Eye (tissue), 1 donor: ENCODE measurements at places on chromosomes 2 and 18.

DNA sequence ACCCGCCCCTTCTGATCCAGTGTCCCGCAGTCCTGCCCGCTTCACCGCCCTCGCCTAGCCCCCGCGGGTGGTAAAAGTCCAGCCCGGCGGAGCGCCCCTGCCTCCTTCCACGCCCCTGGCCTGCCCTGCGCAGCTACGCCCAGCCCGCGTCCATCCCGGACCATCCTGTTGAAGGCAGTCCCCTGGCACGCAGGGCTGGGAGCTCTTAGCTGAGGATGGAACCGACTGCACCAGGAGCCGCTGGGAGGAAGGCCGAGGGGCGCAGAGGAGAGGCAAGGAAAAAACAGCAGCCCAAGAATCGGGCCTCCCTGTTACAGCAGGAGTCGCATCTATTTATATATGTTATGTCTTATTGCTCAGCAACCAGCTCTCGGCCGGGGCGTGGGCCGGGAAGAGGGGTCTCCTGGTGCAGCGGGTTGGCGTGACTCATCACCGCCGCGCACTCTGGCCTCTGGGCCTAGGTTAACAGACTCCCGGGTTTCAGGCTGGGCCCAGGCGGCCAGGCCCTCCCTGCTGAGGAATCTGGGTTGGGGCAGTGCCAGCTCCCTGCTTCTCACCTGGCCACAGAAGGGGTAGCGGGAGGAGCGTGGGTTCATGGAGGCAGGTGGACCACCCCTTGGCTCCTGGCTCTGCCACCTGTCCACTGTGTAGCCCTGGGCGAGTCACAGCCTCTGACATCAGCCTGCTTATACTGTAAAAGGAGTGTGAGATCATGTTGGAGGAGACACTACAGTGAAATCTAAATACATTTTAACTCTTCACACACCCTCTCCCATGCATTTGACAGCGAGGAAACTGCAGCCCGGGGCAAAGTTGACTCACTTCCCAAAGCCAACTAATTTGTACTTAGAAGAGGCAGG lies 13.4 kb upstream of the MAP3K2 start:
- peak; percentile 33 for DNase-seq

GRCh38 chr2:8306530-8307351 lies 375.1 kb upstream of the ID2 start:
- no peak for DNase-seq

GRCh38 chr2:74444498-74445318 lies 3.0 kb upstream of the RTKN start:
- no peak for DNase-seq

DNA sequence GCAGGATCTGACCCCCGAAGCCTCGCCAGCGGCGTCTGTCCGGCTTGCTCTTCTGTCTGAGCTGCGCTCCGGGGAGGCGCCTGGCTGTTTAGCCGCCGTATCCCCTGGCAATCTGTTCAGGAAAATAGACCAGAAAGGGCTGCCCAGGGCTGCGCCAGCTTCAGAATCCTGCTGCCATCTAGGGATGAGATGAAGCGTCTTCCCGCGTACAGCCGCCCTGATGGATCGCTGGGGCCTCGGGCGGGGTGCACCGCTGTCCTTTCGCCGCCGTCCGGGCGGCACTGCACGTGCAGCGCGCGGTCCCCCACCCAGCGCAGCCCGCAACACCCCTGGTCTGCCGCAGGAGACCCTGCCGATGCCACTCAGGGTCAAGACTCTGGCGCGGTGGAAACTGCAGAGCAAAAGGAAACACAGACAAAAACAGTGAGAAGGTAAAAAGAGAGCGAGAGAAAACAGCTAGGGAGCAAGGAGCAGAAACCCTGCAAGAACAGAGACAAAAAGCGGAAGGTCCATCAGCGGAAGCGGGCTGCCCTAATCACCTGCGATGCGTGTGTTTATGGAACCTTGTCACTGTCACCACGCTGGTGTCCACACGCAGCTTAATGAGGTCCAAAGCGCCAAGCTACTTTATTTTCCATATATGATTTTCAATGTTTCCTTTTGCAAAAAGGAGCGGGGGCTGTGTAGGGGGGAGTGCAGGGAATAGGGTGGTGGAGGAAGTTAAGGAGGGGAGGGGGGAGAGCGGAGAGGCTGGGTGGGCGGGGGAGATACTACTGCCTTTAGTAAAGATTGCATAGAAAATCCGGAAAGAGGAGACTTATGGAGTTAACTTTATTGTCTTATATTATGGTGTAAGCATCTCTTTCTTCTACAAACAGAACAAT lies 2113.3 kb upstream of the PIK3C3 start:
- DNase-seq: peak; percentile 93

DNA sequence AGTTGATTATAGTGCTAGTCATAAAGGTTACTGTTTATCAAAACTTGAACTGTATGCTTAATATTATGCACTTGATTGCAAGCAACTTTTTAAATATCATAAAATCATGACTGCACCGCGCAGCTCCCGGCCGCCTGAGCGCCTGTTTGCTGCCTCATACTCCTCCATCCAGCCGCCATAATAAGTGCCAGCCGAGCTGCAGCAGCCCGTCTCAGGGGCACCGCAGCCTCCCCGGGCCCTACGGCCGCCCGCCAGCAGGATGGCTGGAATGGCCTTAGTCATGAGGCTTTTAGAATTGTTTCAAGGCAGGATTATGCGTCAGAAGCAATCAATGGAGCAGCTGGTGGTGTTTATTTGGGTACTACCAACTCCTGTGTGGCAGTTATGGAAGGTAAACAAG lies 337.2 kb downstream of the PAX3 start:
- no peak for DNase-seq

DNA sequence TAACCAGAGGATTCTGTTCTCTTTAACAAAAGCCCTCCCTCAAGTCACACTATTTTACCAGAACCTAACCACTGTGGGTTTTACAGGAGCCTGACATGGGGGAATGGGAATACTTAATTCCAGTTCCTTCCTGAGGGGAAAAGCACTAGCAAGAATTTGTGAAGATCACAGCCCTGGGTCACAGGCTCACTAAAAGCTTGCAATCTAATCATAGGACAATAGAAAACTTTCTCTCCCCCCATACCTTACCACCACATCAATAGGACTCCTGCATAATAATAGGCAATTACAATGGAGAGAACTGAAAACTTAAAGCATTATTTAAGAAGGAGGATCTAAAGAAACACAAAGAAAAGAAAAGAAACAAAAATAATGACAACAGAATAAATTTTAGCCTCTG lies 225.8 kb upstream of the ZNF804A start:
- no peak for DNase-seq

DNA sequence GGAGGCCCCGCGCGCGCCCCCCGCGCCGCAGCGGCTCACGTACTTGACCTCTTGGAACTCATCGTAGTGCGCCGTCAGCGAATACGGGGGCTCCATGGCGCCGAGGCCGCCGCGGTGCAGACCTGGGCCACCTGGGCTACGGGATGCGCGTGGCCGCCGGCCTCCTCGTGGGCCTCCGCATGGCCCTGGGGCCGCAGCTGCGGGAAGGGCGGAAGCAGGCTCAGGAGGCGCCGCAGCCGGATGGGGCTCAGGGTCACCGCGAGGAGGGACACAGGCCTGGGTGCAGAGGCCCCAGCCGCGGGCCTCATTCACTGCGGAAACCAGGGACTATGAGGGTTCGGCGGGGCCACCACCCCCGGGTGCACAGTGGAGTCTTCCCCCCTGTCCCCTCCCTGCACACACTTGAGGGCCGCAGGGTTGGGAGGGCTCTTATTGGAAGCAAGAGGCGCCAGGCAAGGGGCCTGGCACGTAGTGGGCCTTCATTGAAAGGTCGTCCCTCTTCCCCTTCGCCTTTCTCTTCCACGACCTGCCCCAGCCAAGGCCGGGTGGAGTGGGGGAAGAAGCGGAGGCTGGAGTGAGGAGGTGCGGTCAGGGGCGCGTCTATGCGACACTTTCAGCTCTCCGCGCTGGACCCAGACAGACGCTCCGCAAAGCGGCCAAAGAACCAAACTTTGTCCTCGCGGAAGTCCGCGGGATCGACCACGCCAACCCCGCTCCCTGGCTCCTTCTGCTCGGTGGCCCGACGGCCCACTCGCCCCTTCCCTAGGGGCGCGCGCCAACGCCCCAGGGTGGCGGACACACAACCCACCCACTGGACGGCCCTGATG lies 863 bp downstream of the ECEL1 start:
- peak; percentile 25 for DNase-seq

- DNase-seq: peak; percentile 19
These were observed 174.3 kb downstream of the ERBB4 start for GRCh38 chr2:212364112-212364985.

GRCh38 chr2:62740221-62740620 lies 34.7 kb downstream of the EHBP1 start:
- no peak for DNase-seq

DNA sequence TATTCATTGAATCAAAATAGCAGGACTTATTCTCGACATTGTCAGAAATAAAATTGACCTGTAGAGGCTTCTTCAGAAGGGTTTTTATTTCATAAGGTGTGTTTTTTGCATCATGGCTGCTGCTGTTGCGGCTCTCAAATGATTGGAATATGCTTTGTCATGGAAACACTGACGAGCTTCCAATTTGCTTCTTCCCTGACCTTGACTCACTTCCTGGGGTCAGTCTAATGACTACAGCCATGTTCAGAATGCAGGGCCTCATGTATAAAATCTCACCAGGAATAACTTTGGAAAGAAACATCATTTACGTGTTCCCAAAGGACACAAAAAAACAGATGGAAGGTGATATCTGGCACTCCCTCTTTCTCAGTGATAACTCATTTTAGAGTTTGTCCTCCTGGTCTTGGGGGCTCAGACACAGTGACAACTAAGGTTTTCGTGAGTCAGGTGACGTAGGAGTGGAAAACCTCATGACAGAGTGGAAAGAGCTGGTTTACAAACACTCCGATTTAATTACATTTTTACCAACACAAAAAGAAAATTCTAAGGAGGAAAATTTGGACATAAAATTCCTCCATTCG lies 467.0 kb upstream of the RAB12 start:
- DNase-seq: no peak

DNA sequence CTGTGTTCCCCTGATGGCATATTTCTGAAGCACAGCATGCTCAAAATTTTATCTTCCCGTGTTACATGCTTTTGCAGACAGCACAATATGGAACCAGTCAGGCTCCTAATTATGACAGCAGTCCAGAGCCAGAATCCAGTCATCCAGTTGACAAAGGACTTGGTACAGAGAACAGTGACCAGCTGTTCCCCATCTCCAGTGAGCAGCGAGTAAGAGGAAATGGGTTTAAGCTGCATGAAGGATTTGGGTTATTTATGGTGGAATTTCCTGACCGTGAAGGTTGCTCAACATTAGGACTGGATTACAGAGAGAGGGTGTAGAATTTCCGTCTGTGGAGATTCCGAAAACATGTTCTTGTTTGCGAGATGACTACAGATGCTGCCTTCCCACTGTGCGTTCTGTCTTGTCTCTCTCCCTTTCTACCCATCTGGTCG lies 24.4 kb downstream of the SGPP2 start:
- peak; percentile 61 for DNase-seq

- DNase-seq: peak; percentile 72
These were observed 38.5 kb upstream of the STPG4 start for GRCh38 chr2:47193607-47194006.

- no peak for DNase-seq
These were observed 15.9 kb downstream of the RAPGEF4 start for GRCh38 chr2:172751564-172751963.

GRCh38 chr2:153163055-153163454 lies 315.5 kb downstream of the RPRM start:
- DNase-seq: peak; percentile 58

DNA sequence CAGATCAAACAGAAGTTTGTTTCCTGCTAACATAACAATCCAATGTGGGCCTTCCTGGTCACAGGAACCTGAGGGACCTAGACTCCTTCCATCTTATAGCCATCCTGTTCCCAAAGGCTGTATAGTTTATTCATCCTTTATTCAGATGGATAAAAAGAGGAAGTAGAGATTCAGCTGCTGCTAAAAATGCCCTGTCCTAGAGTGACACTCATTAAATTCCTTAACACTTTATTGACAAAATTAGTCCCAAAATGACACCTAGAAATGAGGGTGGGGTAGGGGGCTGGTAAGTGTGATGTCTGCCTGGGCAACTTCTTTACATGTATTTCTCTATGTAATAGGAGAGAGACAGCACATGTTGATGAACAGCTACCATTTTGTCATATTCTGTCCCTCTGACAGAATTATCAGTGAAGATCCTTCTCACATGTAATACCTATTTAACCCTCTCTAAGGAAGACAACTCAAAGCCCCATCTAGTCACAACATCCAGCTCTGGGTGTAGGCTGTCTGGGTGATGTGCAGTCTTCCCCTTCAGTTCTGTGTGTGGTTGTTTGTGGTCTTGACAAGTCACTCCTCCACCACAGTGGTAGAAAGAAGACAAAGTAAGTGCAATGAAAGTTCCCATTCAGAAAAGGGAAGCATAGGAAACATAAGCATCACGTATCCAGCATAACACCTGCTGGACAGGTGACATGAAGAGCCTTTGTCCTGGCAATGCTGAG lies 253.9 kb upstream of the CNTNAP5 start:
- no peak for DNase-seq

- DNase-seq: peak; percentile 66
These were observed 75.8 kb downstream of the ACTR3 start for GRCh38 chr2:113965644-113966043.

DNA sequence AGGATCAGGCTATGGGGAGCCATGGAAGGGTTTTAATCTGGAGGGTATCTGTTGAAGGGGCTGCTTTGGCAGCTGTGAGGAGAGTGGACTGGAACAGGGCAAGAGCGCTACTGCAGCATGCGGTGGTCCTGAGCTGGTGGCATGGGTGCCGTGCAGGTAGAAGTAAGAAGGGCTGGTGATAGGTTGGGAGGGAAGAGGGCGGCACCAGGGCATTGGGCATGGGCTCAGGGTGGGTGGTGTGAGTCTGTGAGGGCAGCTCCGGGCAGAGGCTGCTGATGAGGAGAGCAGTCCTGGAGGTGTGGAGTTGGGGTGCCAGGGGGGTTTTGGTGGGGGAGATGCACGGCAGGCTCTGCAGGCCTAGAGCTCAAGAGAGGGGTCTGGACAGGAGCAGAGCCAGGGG lies 2.1 kb downstream of the ACTG2 start:
- DNase-seq: no peak

DNA sequence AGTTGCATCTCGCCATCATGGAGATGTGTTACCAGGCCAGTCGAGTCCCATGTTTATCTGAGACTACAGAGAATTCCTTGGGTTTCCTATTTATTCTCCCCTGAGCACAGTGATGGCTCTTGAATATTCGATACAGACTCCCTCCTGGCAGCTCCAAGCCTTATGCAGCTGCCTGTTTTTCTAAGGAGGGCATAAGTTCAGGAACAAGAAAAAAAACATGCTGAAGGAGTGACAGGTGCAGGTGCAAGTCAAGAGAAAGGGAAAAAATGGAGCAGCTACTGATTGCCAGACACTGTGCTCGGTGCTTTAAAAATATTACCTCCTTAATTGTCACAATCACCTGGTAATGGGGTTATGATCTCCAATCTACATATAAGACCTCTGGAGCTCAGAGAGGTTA lies 177.2 kb upstream of the DPP10 start:
- no peak for DNase-seq

- no peak for DNase-seq
These were observed 775.3 kb upstream of the POU3F3 start for GRCh38 chr2:104078431-104079157.

GRCh38 chr2:10770956-10771750 lies 41.4 kb downstream of the PDIA6 start:
- no peak for DNase-seq

GRCh38 chr2:20391951-20392699 lies 41.5 kb upstream of the PUM2 start:
- DNase-seq: no peak

GRCh38 chr2:188078534-188078933 lies 213.1 kb upstream of the GULP1 start:
- peak; percentile 43 for DNase-seq

- DNase-seq: no peak
These were observed 38.0 kb downstream of the EMILIN2 start for GRCh38 chr18:2884706-2885285.
